Kidney tubule cell (primary cell): ENCODE measurements at places on chromosomes 11 and 22.

DNA sequence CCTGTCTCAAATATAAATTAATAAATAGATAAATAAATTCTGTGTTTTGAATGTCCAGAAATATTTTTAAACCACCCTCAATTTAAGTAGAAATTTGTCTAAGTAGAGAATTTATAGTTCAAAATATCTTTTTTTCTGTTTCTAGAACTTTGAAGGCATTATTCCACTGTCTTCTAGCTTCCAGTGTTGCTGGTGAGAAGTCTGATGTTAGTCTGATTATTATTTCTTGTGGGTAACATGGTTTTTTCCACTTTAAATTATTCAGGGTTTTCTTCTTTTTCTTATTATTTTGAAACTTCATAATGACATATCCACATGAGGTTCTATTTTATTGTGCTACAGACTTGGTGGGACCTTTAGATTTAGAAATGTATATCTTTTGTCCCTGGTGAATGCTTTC lies 46.4 kb upstream of the HEPHL1 start:
- no peak for DNase-seq

GRCh38 chr11:95877291-95877690 lies 46.6 kb downstream of the MTMR2 start:
- DNase-seq: peak; percentile 96

GRCh38 chr22:30920407-30920806 lies 48.2 kb downstream of the MORC2 start:
- peak; percentile 62 for DNase-seq

- no peak for DNase-seq
Observed at GRCh38 chr22:38250643-38251340, 22.0 kb downstream of the TMEM184B start.

GRCh38 chr22:42561856-42562255 lies 8.1 kb downstream of the SERHL2 start:
- no peak for DNase-seq

DNA sequence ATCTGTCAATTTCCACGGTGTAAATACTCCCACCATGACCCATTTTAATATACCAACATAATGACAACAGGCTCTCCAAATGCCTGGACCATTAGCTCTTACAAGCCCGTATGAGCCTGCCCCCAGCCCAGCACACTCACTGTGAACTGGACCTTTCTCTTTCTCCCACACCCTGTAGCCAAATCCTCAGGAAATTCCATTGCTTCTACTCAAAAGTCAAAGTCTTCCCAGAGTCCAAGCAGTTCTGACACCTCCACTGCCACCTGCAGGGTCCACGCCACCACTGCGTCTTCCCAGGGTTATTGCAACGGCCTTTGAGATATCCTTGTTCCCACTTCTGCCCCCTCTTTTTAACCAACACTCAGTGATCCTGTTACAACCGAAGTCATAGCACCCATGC lies 110.1 kb upstream of the ASPHD2 start:
- no peak for DNase-seq

- no peak for DNase-seq
Observed at GRCh38 chr11:20483931-20484330, 96.4 kb downstream of the PRMT3 start.

- peak; percentile 84 for DNase-seq
Observed at GRCh38 chr11:128503245-128503991, 83.9 kb downstream of the ETS1 start.

- no peak for DNase-seq
Observed at GRCh38 chr11:9678576-9678975, 14.7 kb downstream of the SWAP70 start.

DNA sequence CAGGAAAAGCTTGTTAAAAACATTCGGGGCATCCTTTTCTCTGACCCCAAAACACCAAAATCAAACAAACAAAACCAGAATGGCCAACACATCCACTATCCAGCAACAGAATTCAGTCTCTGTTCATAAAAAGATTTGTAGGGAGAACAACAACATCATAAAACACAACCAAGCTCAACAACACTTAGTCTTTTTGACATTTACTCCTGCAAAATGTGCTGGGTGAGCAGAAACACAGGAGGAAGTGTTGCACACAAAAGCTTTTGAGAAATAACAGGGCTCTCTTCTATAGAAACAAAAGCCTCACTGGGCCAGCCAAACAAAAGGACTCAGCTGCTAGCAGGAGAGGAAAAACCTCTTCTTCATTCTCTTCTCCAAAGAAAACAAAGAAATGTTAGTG lies 736.0 kb upstream of the CCDC90B start:
- DNase-seq: no peak

- no peak for DNase-seq
Observed at GRCh38 chr11:45410391-45411227, 124.5 kb upstream of the SYT13 start.

DNA sequence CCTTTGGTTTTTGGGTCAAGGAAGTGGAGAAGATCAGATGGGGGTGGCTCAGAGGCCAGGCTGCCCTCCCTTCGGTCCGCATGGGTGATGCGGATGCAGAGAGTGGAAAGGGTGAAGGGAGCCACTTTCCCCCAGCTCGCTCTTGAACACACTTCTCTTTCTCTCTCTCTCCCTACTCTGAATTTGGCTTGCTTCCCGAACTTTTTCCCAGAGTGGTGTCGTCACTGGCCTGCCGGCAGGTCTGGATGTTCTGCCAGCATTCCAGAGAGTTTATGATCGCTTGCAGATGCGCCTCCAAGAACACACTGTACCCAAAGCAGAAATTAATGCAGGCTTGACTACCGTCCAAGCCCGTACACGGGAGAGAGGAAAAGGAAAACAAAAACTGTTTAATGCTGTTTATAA lies 103.2 kb downstream of the ZBTB16 start:
- DNase-seq: peak; percentile 94

- DNase-seq: no peak
Observed at GRCh38 chr11:45745065-45745811, 59.7 kb upstream of the SLC35C1 start.

- peak; percentile 73 for DNase-seq
Observed at GRCh38 chr11:2196970-2197770, 25.6 kb upstream of the TH start.

DNA sequence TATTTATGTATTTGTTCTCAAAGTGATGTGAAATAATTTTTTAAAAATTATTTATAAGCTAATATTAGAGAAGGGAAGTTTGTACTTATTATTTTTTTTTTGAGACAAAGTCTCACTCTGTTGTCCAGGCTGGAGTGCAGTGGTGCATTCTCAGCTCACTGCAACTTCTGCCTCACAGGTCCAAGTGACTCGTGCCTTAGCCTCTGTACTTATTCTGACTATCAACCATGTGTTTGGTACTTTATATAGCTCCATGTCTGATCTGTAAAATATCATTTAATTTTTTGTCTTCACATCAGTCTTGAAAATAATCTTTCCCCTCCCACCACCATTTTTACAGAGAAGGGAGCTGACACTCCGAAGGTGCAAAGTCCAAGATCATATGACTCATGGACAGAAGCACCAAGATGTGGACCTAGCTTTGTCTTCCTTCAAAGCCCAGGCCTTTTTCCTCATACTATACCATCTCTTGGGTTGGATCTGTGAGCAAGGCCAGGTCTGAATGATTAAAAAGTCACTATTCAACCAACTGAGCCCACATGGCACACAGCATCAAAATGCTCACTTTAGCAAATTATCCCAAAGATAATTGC lies 32.4 kb upstream of the EED start:
- peak; percentile 39 for DNase-seq

DNA sequence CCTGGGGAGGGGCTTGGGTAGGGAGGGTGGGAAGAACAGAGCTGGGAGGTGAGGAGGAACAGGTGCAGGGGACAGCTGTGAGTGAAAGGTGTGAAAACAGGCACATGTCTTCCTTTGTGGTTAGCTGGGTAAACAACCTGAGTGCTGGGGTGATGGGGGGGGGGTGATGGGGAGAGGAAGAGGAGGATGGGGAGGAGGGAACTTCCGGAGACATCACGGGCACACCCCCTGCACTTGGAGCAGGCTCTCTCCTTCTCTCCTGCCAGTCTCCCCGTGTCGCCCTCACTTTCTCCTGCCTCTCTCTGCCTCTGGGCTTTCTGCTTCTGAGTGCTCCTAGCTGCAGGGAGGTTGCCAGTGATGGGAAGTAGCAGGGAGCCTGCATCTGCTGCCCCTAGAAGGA lies 8.8 kb downstream of the CXCR5 start:
- no peak for DNase-seq

DNA sequence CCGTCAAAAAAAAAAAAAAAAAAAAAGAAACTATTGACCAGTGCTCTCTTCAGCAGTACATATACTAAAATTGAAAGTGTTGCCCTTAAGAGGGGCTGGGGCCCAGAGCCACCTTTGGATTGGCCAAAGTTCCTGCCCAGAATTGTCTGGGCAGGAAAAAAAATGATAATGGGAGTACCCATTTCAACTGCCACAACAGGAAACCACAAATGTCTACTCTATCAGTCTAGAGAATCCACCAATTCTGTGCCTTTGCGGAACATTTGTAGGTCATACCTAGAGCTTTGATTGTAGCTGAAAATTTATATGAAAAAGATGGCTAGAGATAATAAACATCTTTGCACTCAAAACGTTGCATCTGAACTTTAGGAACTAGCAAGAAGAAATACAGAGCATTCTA lies 69.4 kb downstream of the FAM76B start:
- DNase-seq: no peak

DNA sequence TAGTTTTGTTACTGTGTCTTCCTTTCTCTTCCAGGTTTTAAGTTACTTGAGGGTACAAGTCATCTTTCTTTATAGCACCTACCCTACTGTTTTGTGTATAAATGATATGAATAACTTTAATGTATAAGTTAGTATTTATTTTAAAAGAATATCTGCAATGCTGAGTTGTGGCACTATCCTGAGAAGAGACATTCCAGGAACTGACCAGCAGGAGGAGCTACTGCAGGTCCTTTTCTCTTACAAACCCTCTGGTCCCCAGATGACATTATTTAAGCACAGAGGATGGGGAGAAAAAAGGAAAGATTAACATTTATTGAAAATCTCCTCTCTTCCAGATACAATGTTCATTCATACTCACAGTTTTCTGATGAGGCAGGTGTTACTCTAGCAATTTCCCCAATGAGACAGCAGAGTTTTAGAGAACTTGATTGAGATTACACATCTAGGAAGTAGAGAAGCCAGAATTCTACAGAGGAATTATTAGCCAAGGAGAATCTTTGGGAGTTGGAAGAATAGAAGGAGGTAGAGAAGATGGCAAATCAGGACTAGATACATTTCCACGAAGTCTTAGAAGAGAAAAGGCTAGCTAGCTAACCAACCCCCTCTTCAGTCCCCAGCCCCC lies 541.2 kb upstream of the API5 start:
- DNase-seq: peak; percentile 48

- DNase-seq: no peak
Observed at GRCh38 chr22:41152902-41153301, 52.2 kb upstream of the L3MBTL2 start.

GRCh38 chr11:9120664-9121468 lies 29.5 kb upstream of the SCUBE2 start:
- DNase-seq: no peak

GRCh38 chr11:45917286-45917622 lies 423 bp downstream of the PEX16 start:
- peak; percentile 10 for DNase-seq

DNA sequence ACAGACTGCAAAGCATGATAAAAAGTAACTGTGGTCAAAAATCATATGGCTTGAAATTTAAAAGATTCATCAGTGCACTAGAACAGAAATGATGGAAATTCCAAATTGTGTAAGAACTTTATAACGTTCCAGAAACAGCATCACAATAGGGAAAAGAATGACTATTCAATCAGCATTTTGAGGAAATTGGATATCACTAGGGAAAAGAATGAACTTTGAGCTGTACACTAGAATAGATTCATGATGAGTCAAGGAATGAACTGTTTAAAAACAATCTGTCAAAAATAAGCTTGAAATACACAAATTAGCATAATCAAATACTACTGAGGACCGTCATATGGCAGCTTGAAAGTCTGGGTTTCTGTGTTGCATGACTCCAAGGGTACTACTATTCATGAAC lies 20.5 kb upstream of the HEPHL1 start:
- DNase-seq: no peak

GRCh38 chr11:27107548-27107947 lies 66.9 kb downstream of the BBOX1 start:
- no peak for DNase-seq

DNA sequence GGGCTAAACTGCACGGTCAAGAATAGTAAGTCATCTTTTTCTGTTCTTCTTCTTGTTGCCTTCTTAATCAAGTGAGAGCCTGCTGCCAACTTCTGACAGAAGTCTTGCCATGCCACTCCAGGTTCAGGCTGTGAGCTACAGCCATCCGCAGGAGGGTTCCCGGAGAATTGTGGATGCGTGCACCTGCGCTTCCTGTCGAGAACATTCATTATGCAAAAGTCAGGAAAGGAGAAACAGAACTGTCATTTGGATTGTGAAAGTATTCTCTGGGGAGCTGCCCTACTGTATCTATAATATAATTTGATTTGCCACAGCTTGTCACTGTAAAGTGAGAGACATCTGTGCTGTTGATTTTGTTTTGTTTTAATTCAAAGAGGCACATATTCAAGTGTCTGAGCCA lies 12.3 kb downstream of the IL17RA start:
- DNase-seq: no peak

DNA sequence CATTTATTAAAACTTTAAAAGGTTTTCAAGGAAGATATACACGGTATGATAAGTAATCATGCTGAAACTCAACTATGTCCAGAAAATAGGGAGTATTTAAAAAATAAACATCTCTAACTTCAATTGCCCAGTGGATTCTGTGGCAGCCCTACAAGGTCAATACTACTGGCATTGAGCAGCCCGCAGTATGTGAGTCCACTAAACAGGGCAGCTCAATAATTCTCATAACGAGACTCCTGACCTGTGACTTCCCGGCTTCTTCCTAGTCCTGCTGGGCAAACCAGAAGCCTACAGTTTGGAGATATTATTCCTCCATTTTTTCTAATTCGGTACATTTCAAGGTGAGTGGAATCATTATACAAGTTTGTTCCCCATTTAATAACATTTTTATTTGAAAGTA lies 580.5 kb upstream of the CCDC90B start:
- no peak for DNase-seq

DNA sequence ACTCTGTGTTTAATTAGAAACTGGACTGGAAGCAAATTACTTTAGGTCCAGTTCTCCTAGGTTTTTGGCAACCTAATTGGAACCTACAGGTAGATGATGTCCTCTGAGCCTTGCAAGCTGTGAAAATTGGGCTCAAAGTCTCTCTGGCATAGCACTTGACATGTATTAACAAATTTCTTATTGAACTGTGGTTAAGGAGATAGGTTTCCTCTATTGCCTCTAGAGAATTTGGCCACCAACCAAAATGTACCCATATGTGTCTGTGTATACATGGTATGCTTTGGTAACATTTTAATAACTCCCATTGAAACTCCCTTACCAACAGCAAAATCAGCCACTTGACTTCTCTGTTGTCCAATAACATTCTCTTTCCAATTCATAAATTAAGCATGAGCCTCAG lies at the start of gene OR4D10:
OR4D10 (plus strand) TSS at position 301 of the 400 bp plus-strand sequence. CDS start 4,115 bp downstream, outside the sequence.
- DNase-seq: no peak

- DNase-seq: no peak
Observed at GRCh38 chr11:22460181-22460580, 122.0 kb downstream of the SLC17A6 start.

- DNase-seq: no peak
Observed at GRCh38 chr22:39567135-39567946, 3.2 kb upstream of the CACNA1I start.
